ENCODE measurements at places on chromosomes 3 and 15.
A peak's percentile ranks its signal among the peaks of the same experiment; 100 is the strongest.

DNA sequence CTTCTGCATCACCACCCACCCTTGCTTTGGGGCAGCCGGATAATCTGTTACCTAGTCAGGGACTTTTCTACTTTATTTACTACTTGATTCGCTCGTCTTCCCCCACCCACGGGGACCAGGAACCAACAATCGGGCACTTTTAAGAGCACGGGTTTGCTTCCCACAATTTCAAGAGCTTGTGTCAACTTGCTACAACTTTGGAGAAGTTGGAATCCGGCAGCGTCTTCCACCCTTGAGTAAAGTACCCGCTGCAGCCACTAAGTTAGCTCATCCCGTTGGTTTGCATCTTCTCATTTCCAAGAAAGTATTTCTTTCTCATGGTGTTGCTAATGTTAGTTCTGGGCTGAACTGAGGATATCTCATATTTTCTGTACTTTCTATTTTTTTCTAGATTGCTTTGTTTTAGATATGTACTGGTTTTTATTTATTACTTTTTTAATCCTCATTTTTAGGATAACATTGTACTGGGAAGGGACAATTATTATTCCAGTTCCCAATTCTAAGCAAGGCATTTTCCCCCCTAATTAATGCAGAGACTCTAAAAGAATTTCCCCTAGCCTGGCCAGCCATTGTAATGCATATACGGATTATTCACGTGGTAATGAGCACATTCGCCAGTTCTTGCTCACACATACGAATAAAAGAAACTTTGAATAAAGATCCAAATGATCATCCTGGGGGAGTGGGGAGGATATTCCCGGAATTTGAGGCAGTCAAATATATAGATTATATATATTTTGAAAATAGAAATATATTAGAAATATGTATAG, 4.0 kb downstream of the SOX2 start:
- no peak for DNase-seq

- no peak for DNase-seq
These were observed 15.9 kb downstream of the SEMA3G start for GRCh38 chr3:52429031-52429430.

GRCh38 chr3:183991403-183991802, 26.3 kb downstream of the ABCC5 start:
- no peak for DNase-seq

DNA sequence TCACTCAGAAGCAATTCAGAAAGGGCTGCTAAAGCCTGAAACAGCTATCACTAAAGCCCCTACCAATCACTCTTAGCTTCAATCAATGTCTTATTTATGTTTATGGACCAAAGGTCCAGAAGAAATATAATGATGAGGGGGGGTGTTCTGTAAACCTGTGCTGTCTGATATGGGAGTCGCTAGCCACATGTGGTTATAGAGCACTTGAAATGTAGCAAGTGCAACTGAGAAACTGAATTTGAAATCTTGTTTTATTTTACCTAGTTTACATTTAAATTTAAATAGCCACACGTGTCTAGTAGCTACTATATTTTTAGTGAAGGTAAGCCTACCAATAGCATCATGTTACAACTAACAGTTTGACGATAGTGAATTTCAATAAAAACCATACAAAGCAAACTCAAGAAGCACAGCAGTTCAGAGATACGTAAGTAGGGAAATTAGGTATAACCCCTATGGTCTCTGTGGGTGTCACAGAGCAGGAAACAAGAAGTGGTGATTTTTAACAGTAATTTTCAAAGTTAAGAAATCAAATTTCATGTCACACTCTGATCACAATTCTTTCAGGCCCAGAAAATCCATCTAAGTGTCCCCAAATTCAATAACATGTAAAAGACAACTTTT, 3.6 kb downstream of the POU1F1 start:
- DNase-seq: no peak

GRCh38 chr3:123847209-123847608, 36.9 kb downstream of the MYLK start:
- no peak for DNase-seq

GRCh38 chr3:127822041-127822681, at the start of gene MGLL:
Gene MGLL, minus strand, starts transcription at chr3:127822515. Its CDS starts 197 bp downstream, at chr3:127822318.
- peak; percentile 50 for DNase-seq

DNA sequence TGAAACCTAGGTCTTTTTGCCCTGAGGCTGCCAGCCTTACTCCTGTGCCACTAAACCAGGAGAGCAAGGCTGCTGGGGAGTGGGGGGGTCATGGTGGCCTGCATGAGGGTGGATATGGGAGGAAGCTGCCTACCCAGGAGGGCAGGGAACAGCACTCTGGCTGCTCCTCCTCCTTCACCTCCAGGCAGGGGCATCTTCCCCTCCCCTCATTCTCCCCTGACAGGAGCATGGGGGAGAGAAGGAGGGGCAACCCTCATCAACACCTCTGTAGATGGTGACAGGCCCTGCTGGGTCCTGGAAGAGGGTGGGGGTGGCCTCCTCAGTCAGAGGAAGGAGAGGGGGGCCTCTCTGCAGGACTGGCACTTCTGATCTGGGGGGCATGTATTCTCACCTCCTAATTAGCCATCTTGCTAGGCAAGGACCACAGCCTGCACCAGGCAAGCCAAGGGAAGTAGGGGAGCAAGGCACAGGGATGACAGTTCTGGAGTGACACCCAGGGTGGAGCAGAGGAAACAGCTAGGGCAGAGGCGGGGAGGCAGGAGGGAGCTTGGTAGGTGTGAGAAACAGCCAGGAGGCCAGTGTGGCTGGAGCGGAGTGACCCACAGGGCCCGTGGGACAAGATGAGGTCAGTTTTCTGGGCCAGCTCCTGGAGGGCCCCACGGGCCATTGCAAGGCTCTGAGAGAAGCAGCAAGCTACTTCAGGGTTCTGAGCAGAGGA, 4.9 kb downstream of the CCDC33 start:
- no peak for DNase-seq

DNA sequence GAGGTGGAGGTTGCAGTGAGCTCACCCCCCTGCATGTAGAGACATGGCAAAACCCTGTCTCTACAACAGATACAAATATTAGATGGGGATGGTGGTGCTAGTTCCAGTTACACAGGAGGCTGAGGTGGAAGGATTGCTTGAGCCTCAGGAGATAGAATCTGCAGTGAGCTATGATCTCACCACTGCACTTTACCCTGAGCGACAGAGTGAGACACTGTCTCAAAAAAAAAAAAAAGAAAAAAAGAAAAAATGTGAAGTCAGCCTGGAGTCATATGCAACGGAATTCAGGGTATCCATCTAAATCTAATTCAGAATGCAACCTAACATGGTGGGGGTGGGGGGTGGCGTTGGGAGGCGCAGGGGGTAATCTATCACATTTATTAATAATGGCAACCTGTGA, 37.1 kb upstream of the NR2F2 start:
- DNase-seq: no peak

DNA sequence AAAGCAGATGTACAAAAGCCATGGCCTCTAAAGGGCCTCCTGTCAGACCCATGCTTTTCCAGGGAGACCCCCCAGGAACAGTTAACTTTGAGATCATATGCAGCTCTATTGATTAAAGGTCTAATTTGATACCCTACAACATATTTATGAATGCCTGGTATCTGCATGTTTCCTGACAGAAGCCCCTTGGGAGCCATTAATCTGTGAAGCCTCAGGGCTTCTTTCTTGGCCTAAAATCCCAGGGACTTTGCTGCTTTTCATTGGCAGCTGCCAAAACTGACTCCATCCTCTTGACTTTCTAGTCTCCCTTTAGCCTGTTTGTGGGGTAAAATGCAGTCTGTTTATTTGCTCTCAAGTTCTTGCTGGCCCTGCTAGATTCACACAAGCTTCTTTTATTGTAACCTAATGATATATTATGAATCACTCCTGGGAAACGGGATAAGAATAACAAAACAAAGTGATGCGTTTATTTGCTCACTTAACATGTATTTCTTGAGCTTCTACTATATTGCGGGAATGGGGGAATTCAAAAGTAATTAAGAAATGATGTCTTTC, 257.0 kb downstream of the LSAMP start:
- no peak for DNase-seq

- DNase-seq: no peak
These were observed 24.9 kb downstream of the ETFA start for GRCh38 chr15:76286271-76286879.

DNA sequence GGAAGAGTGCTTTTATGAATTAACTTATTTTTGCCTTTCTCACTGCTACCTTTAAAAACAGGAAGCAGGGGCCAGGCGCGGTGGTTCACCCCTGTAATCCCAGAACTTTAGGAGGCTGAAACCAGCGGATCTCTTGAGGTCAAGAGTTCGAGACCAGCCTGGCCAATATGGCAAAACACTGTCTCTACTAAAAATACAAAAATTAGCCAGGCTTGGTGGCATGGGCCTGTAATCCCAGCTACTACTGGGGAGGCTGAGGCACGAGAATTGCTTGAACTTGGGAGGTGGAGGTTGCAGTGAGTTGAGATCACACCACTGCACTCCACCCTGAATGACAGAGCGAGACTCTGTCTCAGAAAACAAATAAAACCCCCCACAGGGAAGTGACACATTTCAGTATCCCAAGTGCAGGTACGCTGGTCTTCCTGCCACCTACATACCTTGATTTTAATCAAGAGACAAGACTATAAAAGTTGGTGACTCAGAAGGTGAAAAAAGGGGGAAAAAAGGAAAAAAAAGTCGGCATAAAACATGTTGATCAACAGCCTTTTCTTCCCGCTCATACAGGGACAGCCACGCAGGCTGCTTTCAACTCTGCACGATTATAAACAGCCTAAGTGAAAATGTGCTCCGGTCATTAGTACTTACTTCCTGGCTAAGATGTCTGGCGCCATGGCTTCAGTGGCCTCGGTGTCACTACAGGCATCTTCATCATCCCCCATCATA, 18.8 kb downstream of the PPP1R2 start:
- no peak for DNase-seq

DNA sequence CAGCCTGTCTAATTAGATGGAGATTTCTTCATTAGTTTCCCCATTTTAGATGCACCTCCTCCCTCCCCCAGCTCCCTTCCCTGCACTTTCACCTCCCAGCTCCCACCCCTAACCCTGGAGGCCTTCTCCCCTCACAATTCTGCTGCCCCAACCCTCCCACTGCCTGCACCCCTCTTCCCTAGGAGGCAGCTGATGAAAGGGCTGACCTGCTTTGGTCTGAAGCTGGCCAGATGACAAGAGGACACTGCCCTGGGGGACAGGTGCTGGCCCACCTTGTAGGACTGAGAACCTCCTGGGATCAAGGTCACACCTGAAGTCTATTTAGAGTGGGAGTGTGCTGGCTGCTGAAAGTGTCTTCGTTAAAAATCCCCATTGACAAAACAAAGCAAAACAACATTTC, 259.4 kb downstream of the TLE3 start:
- DNase-seq: no peak

DNA sequence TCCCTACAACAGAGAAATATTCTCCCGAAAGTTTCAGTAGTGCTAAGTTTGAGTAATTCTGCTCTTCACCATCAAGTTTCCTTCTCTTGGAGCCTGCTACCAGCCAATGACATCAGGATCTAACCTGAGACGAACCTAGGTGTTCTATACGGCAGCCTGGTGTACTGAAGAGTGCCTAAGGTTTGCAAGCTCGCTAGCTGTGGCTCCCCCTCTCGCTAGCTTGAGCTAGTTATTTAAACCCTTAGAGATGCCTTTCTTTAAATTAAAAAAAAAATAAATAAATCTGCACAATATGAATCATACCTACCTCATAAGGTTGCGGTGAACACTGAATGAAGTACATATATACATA, 1.4 kb upstream of the COL8A1 start:
- DNase-seq: peak; percentile 12

DNA sequence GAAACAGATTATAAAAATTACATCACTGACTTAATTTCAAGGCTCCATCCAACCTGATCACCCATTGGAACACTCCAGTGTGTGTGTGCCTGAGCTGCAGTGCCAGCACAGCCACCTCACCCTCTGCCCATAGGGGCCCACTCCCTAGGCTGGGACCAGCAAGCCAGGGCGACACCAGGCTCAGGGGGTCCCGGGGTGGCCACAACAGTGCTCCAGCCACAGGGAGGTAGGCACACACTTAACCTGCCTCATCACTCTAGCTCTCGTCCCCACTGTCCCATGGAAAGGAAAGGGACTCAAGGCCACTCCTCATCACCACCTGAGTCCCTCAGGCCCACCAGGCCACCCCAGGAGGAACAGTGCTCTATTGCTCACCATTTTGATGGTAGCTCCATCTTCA, 24.9 kb downstream of the ZXDC start:
- no peak for DNase-seq

GRCh38 chr3:42873221-42873982, 2.3 kb downstream of the CYP8B1 start:
- no peak for DNase-seq

GRCh38 chr3:60651799-60652198, 599.5 kb downstream of the FHIT start:
- no peak for DNase-seq

GRCh38 chr3:16406579-16406978, 106.9 kb downstream of the RFTN1 start:
- DNase-seq: no peak

DNA sequence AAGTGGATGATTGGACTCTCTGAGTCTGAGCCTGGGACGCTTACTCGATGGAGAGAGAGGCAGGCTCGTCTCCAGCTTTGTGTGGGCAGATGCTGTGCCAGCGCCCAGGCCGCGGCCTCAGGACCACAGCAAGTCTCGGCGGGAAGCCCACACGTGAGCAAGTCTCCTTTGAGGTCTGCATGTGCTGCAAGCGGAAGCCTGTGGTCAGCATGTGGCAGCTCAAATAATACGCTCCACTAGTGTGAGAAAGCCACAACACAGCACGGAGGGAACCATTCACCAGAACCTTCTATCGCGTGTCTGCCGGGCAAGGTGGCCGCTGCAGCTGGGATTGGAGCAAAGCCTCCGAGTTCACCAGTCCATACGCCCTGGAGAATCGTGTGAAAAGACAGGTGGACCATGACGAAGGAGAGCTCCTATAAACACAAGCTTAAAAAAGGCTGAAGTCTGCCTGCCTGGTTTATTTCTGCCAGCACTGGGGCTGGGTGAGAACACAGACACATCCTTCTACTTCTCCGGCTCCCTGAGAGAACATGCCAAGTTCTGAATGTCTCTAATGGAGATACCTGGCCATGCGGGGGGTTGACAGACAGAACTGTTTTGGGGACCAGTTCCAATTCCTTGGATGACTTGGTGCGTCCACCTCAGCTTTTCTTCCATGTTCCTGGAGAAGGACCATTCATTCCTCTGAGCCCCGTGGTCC, 82.0 kb upstream of the LRIG1 start:
- no peak for DNase-seq

DNA sequence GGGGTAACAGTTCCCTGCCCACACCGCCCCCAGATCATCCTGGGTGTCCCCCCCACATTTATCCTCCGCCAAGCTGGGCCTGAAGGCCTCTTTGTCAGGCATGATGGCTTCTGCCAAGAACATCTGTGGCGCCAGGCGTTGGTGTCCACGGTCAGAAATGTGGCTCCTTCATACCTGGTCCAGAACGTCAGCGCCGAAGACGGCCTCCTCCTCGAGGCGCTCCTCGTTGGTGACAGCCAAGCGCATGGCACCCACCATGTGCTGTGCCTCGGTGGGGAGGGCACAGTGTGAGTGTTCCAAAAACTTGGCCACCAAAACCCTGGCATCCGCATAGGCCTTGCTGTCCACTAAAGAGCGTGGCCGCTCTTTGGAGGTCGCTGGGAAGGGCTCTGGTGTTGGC, 146.5 kb downstream of the NSMCE3 start:
- no peak for DNase-seq
